ENCODE measurements at places on chromosomes 3 and 15. TPM values are rescaled to one million over a fixed set of nuclear protein-coding genes. Genes with fewer than 3 reads are reported as not detected.

The CPLX3 gene
- polyA plus RNA-seq = not detected

The HEG1 gene
- 27.7 TPM for polyA plus RNA-seq

The SST gene
- polyA plus RNA-seq = not detected

GRCh38 chr15:99507504-99508310 lies 58.1 kb upstream of the MEF2A start:
- peak; percentile 75 for DNase-seq
- H3K4me1 ChIP-seq = peaks cover 14% of the 10 kb centered on the region
- H3K27ac ChIP-seq = no peak overlapping the region
- H3K27me3 ChIP-seq = no peaks in the 10 kb centered on the region
- H3K36me3 ChIP-seq = no peaks in the 10 kb centered on the region

DNA sequence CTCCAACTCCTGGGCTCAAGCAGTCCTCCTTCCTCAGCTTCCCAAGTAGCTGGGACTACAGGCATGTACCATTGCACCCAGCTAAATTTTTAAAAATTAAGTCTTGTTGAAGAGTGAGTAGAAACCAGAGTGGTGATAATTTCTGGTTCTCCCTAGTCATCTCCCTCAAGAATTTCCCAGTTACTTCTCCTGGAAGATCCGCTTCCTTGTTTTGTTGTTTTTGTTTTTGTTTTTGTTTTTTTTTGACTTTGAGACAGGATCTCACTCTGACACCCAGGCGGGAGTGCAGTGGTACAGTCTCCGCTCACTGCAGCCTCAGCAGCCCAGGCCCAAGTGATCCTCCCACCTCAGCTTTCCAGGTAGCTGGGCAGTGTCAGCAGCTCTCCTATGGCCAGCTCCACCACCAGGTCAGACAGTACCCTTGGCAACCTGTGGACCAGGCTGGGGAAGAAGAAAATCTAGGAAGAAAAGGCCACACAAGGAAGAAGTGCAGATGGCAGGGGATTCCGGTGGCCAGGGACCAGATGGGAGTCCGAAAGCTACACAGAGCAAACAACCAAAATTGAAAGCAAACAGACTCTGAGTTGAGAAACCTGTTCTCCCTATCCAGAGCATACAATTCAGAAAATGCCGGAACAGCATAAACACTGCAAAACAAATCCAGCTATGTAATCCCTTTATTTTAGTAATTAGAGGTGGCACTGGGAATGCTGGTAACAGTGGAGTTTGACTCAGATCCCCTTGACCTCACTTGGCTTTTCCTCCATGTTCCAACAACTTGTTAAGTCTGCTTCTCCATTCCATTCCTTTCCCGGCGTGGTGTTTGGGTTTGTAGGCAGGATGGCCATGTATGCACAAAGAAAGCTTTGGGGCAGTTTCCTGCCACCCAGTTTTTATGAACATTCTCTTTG lies 266.6 kb upstream of the CTDSPL start:
- DNase-seq = no peak
- H3K4me1 ChIP-seq = no peaks in the 10 kb centered on the region
- H3K27ac ChIP-seq = no peak overlapping the region
- no peaks in the 10 kb centered on the region for H3K36me3 ChIP-seq
- H3K27me3 ChIP-seq = no peaks in the 10 kb centered on the region

- H3K4me3 ChIP-seq = no peak overlapping the region
- no peaks in the 10 kb centered on the region for H3K27me3 ChIP-seq
- no peaks in the 10 kb centered on the region for H3K36me3 ChIP-seq
- no peak overlapping the region for H3K27ac ChIP-seq
- DNase-seq = no peak
- H3K4me1 ChIP-seq = no peaks in the 10 kb centered on the region
These were observed 25.0 kb downstream of the DNAH1 start for GRCh38 chr3:52341123-52341522.

GRCh38 chr15:61869656-61870055 lies 190.6 kb downstream of the VPS13C start:
- H3K4me1 ChIP-seq = no peaks in the 10 kb centered on the region
- H3K36me3 ChIP-seq = peaks cover 56% of the 10 kb centered on the region
- no peak for DNase-seq
- H3K27me3 ChIP-seq = no peaks in the 10 kb centered on the region
- no peak overlapping the region for H3K27ac ChIP-seq
- H3K4me3 ChIP-seq = no peak overlapping the region

- H3K36me3 ChIP-seq = no peaks in the 10 kb centered on the region
- no peak for DNase-seq
- H3K4me3 ChIP-seq = no peak overlapping the region
- no peaks in the 10 kb centered on the region for H3K4me1 ChIP-seq
- H3K27me3 ChIP-seq = no peaks in the 10 kb centered on the region
These were observed 214.8 kb downstream of the KCNH8 start for GRCh38 chr3:19363071-19363470.
